ENCODE measurements at places on chromosomes 7 and 10. TPM values are rescaled to one million over a fixed set of nuclear protein-coding genes. Genes with fewer than 3 reads are reported as not detected.

DNA sequence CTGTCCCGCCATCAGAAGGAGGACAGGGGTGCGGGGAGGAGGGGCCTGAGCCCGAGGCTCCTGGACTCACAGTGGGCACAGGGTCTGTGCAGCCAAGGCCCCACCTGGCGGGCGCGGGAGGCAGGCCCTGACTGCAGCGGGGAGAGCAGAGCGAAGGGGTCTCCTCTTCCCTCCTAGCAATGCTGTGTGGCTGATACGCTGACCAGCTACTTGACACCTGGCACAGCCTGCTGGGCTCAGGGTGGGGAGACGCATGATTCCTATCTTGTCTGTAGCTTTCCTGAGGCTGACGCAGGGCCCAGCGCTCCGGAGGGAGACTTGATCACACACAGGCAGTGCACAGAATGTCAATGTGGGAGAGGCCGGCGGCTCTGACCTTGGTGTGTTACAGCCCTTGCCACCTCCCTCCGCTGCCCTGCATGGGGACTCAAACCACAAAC is 174.9 kb downstream of the ELFN1 start:
- peak; percentile 1 for DNase-seq

- DNase-seq, result no peak
These were observed 26.6 kb downstream of the DIP2C start for GRCh38 chr10:662686-663465.

DNA sequence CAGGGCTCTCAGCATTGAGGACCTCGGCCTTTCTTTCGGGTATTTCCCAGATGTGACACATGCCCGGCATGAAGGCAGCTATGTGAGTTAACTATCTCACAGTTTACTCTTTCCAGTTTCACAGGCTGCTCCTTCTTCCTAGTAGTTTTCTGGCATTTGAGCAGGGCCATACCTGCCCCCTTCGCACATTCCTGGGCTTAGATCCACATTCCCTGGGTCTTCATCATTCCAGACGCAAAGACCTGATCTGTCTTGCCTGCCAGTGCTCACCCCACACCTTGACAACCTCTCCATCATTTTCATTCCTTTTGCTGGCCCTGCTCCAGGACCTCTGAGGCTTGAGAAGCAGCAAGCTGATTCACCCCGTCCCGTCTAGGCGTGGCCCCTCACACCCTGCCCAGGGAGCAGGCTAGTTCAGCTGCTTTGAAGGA is 227.5 kb downstream of the WDR11 start:
- DNase-seq, result no peak

DNA sequence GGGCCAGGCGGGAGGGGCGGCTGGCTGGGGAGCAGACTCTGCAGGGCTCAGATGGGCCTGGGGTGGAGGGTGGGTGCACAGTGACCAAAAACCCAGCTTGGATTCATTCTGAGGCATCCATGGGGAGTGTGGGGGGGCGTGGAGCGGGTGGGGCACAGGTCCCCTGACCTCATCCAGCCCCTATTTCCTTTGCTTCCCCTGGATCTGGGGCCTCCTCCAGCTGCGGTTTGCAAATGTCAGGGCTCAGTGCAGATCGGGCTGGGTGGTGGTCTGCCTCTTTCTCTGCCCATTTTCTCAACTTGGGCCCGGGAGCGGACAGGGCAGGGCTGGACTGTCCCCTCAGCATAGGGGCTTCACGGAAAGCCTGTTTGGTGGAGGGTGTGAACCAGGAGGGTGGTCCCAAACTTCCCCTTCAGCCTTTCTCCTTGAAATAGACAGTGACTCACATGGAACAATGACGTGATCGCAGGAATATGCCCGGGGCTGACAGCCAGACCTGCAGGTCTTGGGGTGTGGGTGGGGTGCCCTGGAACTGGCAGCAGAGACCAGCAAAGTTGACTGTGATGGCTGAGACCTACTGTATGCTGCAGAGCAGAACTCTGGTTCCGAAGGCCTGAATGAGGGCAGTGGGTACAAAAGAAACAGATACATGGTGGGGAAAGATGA is 72.9 kb upstream of the PODXL start:
- peak; percentile 65 for DNase-seq

- peak; percentile 44 for DNase-seq
These were observed 480.9 kb downstream of the ETV1 start for GRCh38 chr7:13508586-13508985.

Gene GTF2IRD1
- total RNA-seq, result 49.3 TPM

DNA sequence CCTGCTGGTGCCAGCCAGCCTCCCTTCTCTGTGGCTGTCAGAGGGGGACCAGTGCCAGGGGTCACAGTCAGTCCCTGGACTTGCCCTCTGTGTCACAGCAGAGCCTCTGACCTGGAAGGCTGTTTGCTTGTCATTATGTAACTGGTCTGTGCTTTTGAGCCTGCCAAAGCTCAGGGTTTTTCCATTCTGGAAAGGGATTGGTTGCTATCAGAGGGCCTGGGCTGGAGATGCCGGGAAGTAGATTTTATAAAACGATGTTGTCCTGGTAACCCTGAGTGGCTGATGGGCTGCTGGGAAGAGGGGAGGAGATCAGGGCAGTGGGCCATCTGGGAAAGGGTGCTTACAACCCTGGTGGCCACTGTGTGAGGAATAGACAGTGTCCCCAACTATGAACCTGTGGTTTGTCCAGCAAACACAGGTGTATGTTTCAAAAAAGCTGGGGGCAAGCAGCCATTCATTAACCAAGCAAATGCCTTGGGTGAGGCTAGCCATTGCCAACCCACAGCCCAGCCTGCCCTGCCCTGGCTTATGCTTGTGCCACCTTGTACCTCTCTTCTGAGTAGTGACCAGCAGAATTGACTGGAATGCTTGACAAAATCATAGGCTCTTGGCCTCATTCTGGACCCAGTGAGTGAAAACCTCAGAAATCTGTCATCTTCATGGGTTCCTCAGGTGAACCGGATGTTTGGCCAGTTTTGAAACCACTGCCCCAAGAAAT is 21.6 kb downstream of the SFTPD start:
- DNase-seq, result no peak

DNA sequence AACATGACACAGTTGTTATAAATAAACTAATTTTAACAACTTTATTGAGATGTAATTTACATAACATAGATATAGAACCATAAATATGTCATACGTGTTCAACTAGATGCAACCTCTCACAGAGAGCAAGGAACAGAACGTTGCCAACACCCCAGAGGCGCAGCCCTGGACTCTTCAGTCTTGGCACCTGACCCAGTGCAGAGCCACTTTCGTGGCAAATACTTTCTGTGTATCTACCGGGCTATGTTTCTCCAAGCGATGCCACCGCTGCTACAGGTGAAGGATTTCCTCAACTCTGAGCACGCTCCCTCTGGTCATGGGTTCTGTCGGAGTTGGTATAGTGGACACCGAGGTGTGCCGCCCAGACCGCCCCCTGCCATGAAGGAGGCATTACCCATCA is 57.4 kb downstream of the TEX36 start:
- DNase-seq, result no peak

Gene AUTS2
- 30.1 TPM for total RNA-seq

GRCh38 chr10:119470920-119471702 is 71.4 kb downstream of the RGS10 start:
- no peak for DNase-seq

Gene AIMP2
- 67.5 TPM for total RNA-seq

GRCh38 chr7:18165166-18165565 is 137.5 kb upstream of the PRPS1L1 start:
- DNase-seq, result no peak

DNA sequence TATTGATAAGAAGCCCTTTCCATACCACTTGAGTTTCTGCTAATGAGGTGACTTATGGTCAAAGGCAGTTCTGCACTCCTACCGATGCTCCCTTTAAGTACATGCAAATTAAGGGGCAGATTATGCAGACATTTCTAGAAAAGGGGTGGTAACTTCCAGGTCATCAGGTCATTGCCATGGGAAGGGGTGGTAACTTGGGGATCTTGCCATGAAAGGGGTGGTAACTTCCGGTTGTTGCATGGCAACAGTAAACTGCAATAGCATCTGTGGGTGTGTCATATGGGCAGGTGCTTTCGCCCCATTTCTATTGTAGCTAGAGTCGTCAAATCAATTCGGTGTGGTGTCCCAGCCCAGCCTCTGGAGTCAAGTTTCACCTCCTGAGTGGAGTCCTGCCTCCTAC is 150.9 kb downstream of the UBE2H start:
- DNase-seq, result no peak

- DNase-seq, result no peak
These were observed 65.3 kb downstream of the MACC1 start for GRCh38 chr7:20151708-20152456.

Gene UNCX
- 0.30 TPM for total RNA-seq

Gene DYNC1I1
- 7.9 TPM for total RNA-seq

Gene TFPI2
- total RNA-seq, result 4.3 TPM

DNA sequence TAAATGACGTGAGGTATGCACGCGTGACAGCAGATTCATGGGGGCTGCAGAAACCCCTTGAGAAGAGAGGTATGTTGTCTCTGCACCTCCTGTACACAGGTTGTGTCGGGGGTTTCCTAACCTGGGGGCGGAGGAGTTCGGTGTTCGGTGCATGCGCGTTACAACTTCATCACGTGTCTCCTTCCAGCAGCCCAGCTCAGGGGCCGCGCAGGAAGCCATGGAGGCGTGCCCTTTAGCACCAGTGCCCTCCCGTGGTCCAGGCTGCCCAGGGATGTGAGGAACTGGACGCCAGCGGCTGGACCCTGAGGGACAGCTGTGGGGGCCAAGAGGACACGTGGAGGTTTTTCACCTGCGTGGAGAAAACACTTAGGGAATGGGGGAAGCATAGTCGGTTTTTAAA is 186.4 kb downstream of the EBF3 start:
- no peak for DNase-seq

Gene EFCAB10
- 0.06 TPM for total RNA-seq

DNA sequence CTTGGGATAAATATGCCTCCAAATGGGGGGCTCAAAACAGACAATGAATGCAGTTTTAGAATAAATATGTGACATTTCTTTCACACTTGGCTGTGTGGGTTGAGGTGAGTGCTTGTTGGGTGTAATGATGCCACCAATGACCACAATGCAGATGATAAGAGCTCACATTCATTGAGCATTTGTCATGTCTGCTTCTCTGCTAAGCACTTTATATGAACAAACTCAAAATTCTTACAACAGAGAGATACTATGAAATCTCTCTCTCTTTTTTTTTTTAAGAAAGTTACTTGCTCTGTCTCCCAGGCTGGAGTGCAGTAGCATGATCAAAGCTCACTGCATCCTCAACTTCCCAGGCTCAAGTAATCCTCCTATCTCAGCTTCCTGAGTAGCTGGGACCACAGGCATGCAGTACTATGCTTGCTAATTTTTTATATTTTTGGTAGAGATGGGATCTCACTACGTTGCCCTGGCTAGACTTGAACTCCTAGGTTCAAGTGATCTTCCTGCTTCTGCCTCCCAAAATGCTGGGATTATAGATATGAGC is 185.4 kb downstream of the JCAD start:
- DNase-seq, result no peak

- DNase-seq, result no peak
These were observed 9.3 kb upstream of the HERPUD2 start for GRCh38 chr7:35704261-35704660.

GRCh38 chr10:119377451-119377957 is 165.0 kb downstream of the RGS10 start:
- no peak for DNase-seq

GRCh38 chr10:20890009-20890408 is 7.1 kb downstream of the NEBL start:
- DNase-seq, result peak; percentile 52

GRCh38 chr7:93092757-93093370 is 24.9 kb downstream of the SAMD9 start:
- peak; percentile 12 for DNase-seq

Gene RASSF4
- 22.0 TPM for total RNA-seq

Gene SPAM1
- not detected for total RNA-seq

DNA sequence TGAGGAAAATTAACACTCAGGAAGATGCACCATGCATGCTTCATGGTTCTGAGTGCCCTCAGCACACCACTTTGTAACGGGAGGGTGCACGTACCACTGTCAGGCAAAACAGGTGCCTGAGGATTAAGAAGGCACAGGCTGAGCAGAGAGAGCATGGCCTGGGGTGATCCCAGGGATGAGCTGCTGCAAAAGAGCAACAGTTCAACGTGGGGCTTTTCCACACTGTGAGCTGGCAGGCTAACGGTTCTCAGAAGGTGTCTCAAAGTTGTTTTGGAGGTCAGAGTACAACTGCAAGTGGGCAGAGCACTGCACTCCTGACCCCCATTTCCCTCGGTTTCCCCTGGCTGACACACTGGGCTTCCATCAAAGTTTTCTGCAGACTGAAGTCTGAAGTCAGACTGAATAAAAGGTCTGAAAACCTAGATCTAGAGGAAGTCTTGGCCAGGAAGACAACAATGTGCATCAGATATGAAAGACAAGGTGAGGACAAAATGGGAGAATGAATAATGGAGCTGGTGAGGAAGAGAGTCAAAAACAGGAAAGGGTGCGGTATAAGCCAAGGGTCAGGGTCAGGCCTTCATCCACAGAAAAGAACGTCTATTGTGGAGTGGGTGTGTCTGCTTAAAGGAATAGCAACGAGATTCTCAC is 20.5 kb downstream of the ZNF438 start:
- peak; percentile 57 for DNase-seq

DNA sequence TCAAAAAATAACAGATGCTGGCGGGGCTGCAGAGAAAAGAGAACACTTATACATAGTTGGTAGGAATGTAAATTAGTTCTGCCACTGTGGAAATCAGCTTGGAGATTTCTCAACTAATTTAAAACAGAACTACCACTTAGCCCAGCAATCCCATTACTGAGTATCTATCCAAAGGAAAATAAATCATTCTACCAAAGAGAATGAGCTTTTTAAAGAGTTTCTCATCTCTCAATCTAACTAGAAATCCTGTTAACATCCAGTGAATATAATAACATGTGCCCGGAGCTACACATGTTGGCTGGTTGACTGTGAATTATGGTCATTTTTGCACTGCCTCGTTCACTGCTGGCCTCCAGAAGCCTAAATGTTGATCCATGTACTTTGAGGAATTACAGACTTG is 39.3 kb downstream of the BET1 start:
- DNase-seq, result no peak

DNA sequence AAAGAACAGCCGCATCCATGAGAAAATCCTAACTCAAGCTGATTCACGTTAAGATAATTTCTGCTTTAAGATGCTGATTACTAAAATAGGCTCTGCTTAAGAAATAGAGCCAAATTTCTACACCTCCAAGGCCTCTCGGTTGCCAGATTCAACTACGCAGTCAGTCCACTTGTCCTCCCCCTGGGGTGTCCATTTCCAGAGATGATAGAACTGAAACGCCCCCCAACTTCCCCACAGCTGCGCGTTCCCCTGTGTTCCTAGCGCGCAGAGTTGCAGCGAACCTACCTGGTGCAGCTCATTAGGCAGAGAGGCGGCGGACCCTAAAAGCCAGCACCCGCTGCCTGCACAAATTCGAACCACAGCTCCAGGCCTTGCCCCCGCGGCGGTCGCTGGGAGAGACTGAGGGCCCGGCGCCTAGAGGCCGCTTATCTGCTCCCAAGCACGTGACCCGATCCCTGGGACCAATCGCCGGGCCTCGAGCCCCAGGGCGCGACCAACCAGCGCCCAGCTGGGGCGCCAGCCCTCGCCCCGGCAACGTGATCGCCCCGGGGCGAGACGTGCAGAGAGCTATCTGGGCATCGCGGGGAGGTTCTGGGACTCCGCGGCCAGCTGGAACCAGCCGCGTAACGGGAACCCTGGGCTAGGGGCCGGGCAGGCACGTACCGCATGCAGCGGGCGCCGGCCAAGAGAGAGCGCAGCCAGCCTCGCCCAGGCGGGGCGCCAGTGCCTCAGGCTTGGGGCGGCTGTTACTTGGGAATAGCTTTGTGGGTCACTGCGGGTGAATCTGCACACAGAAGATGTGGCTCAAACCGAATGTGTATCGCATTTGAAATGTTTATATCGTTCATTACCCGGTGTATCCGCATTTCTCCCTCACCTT is at the start of gene PPP1R3C:
TSS of gene PPP1R3C (minus strand) at position 401 of the 880 bp plus-strand sequence. CDS start at position 299, 102 bp downstream.
- peak; percentile 86 for DNase-seq
